ENCODE measurements at places on chromosomes 4 and X. TPM values are rescaled to one million over a fixed set of nuclear protein-coding genes. Genes with fewer than 3 reads are reported as not detected.

DNA sequence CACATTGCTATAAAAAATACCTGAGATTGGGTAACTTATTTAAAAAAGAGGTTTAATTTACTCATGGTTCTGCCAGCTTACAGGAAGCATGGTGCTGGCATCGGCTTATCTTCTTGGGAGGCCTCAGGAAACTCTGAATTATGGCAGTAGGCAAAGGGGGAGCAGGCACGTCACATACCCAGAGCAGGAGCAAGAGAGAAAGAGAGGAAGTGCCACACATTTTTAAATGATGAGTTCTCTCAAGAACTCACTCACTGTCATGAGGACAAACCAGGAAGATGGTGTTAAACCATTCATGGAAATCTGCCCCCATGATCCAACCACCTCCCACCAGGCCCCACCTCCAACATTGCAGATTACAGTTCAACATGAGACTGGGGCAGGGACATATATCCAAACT, 10.0 kb upstream of the AFF1 start:
- no peak for DNase-seq

DNA sequence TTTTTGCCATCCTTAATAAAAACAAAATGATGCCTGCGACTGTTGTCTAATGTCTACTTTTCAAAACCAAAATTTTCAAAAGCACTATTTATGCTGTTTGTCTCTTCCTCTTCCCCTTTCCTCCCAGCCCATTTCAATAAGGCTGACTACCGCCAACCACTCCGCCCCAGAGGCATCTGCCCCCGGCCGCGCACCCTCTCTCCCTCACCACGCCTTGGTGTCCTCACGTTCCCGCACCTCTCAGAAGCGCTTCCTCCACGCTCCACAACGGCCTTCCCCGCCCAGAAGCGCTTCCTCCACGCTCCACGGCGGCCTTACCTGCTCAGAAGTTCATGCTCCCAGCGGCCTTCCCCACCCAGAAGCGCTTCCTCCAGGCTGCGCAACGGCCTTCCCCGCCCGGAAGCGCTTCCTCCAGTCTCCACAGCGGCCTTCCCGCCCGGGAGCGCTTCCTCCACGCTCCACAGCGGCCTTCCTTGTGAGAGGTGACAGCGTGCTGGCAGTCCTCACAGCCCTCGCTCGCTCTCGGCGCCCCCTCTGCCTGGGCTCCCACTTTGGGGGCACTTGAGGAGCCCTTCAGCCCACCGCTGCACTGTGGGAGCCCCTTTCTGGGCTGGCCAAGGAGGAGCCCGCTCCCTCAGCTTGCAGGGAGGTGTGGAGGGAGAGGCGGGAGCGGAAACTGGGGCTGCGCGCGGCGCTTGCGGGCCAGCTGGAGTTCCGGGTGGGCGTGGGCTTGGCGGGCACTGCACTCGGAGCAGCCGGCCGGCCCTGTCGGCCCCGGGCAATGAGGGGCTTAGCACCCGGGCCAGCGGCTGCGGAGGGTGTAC, 490.4 kb upstream of the ZFP42 start:
- no peak for DNase-seq

GRCh38 chr4:16887887-16888286, 10.6 kb downstream of the LDB2 start:
- no peak for DNase-seq

DNA sequence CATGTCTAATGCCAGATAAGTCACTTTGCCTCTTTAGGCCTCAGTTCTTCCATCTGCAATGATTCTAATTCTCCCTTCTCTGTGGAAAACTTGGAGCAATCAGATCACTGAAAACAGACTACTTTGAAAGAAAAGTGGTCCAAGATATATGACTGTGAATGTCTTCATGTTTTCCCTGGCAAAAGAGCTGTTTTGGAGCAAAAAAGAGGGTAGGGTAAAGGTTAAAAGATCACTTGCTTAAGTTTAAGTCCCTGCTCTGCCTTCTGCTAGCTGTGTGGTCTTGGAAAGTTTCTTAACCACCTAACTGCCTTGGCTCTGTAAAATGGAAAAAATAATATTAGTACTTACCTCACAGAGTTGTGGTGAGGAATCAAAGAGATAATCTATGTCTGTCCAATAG, 140.3 kb upstream of the PAK3 start:
- no peak for DNase-seq

GRCh38 chrX:13721819-13722519, 12.5 kb downstream of the TRAPPC2 start:
- no peak for DNase-seq

DNA sequence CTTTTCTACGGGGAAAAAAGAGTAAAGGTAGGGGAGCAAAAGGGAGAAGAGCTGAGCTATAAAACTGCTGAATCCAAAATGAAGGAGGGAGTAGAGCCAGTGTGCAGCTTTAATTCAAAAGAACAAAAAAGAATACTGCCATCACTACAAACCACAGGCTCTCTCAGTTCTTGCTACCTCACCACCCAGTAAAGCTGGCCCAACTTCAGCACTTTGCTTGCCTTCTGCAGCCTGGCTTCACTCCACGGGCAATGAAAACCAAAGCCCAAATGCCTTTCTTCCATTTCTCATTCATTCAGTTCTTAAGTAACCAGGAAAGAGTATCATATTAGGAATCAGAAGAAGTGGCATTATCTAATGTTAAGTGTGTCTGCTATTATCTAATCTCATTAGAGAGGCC, 376.8 kb downstream of the BCOR start:
- no peak for DNase-seq

ADGRG4 gene
- total RNA-seq: 0.25 TPM

CXXC4 gene
- 0.74 TPM for total RNA-seq

UBE2D3 gene
- 347 TPM for total RNA-seq

PDE5A gene
- 23.1 TPM for total RNA-seq

CSN1S1 gene
- not detected for total RNA-seq

MAGEA11 gene
- not detected for total RNA-seq
